Activated CD8-positive, alpha-beta memory T cell treated with anti-CD3 and anti-CD28 coated beads for 1 hour (primary cell): ENCODE measurements at places on chromosomes 2 and 18.

- DNase-seq = no peak
These were observed 678.1 kb upstream of the SLC8A1 start for GRCh38 chr2:41129988-41130387.

DNA sequence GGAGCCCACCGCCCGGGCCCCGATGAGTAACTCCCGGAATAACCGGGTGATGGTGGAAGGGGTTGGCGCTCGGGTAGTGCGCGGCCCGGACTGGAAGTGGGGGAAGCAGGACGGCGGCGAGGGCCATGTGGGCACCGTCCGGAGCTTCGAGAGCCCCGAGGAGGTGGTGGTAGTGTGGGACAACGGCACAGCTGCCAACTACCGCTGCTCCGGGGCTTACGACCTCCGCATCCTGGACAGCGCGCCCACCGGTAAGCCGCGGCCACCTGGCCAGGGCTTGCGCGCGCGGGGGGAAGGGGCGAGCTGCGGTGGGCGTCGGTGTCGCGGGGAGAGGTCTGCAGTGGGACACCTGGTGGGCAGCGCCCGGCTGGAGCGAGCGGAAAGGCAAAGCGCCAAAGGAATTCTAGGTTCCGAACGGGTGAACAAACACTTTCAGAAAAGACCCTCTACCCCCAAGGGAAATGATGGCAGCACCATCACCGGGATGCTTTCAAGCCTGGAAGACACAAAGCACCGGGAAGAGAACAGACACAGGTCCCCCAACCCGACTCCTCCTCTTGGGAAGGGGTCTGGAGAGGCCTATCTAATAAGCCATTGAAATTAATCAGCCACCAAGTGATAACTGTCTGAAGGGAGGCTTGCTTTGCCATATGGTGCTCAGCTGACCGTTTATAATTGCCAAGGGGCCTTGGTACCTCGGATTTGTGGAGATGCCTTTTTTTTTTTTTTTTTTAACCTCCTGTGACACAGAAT lies 1.1 kb downstream of the MIB1 start:
- DNase-seq = no peak

DNA sequence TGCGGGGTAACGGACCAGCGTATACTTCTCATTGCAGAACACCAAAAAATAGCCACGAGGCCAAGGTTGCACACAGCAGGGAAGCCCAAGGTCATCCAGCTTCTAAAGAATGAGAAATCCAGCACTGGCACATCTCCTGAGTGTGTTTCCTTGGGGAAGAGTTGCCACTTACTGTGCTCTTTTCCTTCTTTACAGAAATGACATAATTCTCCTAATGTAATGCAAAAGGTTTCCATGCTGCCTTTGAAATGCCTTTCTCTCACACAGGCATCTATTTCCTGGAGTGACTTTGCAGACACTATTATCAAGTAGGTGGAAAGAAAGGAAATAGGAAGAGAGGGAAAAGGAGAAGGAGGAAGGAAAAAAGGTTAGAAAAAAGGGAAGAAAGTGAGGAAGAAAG lies 862.1 kb upstream of the CELF4 start:
- DNase-seq = no peak

GRCh38 chr2:133434959-133435668 lies 133.1 kb downstream of the NCKAP5 start:
- DNase-seq = no peak

DNA sequence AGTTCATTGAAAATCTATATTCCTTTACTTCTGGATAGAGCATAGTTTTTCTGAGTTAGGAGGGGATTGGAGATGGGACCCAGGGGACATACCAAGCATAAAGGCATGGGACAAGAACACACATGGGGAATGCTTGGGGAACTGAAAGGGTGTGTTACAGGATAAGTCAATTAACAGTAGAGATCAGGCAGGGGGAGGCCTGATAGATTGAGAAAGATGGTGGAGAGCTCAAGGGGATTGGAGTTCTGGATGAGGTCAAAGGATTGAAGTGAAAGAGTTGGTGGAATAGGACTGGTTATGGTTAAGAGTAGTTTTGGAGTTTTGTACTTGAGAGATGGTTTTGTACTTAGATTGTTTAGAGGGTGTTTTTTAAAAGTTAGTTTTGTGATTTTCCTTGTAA lies 16.1 kb downstream of the ACSL3 start:
- no peak for DNase-seq

DNA sequence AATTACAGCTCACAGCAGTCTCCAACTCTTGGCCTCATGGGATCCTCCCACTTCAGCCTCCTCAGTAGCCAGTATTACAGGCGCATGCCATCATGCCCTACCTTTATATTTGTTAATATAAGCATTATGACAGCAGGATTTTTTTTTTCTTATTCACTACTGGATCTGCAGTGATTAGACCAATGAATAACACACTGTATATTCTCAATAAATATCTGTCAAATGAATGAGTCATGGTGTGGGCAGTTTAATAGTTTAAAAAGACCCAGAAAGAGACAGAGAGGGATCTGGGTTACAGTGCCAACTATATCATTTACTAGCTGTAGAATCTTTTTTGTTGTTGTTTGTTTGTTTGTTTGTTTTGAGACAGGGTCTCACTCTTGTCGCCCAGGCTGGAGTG lies 62.4 kb upstream of the LTBP1 start:
- DNase-seq = no peak

DNA sequence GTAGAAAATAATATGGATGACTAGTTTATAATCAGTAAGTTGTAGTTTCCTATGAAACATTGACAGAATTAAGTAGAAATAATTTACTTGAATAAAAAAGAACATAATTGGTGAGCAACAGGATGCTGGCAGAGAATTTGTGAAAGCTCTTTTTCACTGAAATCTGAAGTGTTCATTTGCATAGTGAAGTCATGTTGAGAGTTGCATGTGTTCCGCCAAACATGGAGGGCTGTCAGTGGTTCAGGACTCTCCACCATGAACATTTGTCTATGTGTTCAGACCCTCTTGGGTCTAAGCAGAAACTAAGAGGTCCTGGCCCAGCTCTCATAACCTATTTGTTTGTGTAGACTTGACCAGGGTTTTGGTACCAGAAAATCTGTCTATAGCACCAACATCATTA lies 182.5 kb upstream of the LINC00305 start:
- no peak for DNase-seq

GRCh38 chr2:24259316-24259715 lies 84.5 kb downstream of the FAM228A start:
- DNase-seq = no peak

DNA sequence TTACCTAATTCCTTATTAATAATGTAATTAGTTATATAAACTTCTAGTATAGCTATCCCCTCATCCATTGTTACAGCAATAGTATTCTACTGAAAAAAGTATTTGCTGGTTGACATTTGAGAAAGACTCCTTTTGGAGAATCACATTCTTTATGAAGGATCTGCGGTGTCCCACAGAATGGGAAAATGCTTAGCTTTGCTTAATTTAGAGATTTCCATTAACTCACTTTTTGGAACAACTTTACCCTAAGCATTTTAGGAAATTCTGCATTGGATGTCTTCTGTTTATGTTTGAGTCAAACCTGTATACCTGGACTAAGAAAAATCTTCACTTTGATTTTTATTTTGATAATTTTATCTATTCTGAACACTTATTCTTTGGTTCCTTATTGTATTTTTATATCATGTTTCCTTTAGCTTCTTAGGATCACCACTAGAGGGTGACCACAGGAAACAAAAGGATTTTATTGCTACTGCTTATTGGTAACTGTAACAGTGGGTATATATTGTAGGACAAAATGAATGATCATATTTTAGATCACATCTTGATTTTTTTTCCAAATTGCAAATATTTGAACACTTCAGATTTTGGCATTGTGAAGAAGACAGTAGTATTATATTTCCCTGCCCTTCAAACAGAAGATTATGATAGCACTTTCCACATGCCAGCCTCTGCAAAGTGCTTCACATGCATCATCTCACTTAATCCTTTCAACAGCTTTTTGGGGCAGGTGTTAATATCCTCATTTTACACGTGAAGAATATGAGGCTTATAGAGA lies 79.6 kb downstream of the MIB1 start:
- no peak for DNase-seq

DNA sequence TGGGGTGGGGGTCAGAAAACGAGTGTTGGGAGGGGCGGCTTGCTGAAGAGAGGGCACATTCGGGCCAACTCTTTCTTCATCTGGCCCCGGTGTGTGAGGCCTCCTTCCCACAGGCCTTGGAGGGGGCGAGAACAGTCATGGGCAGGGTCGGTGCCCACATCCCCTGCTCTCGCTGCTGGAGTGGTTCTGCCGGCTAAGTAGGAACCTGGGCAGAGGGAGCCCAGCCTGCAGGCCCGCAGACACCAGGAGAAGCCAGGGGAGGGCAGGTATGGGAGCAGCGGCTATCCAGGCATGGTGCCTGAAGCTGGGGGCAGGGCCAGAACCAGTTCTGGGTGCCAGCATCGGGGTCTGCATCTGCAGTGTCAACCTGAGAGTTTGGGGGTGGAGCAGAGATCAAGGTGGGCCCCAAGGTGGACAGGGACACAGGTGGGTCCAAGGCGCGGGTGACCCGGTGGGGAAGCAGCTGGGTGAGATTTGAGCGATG lies 46.6 kb upstream of the HPCAL1 start:
- DNase-seq = no peak

GRCh38 chr2:59892398-59892797 lies 661.1 kb downstream of the BCL11A start:
- DNase-seq = no peak
